ENCODE measurements at places on chromosomes 16 and 17.

DNA sequence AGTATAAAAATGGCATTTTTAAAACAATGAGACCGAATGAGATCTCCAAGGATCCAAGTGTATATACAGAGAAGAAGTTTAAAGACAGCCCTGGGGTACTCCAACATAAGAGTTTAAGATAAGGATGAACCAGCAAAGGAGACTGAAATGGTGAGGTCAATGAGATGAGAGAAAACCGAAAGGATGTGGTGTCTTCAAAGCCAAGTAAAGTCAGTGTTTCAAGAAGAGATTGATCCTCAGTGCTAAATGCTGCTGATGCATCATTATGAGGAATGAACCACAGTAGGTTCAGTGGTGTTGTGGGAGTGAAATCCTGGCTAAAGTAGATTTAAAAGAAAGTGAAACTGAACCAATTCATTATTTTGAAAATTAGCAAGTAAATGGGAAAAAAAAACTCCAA, 38.1 kb upstream of the NLK start:
- DNase-seq, result no peak

- DNase-seq, result no peak
Observed at GRCh38 chr17:77654850-77655249, 303.7 kb upstream of the TNRC6C start.

- DNase-seq, result no peak
Observed at GRCh38 chr17:59047616-59048015, 59.1 kb downstream of the TRIM37 start.

DNA sequence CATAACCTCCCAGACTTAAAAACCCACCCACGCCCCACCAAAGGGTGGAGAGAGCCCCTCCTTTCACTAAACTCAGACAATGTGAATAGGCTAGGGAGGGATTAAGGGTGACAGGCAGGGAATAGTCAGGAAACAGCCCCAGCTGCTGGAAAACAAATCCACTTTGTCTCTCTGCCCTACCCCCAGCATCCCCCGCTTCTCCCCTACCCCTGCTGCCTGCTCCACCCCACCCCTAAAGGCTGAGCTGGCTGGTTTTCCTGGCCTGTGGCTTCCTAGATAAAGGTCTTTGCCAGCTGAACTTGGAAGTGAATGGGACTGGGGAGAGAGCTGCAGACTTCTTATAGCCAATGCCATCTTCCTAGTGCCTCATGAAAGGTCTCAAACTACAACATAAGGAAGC, 15.0 kb downstream of the CAVIN1 start:
- DNase-seq, result no peak

DNA sequence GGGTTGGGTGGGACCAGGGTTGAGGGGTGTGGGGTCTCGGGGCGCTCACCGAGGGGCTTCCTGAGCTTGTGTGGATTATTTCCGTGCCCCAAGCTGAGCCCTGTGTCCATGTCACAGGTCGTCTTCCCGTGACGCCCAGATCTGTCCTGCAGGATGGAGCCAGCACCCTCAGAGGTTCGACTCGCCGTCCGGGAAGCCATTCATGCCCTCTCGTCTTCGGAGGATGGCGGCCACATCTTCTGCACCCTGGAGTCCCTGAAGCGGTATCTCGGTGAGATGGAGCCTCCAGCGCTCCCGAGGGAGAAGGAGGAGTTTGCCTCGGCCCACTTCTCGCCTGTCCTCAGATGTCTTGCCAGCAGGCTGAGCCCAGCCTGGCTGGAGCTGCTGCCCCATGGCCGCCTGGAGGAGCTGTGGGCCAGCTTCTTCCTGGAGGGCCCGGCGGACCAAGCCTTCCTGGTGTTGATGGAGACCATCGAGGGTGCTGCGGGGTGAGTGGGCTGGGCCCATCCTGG, 1.0 kb downstream of the TELO2 start:
- no peak for DNase-seq

- no peak for DNase-seq
Observed at GRCh38 chr17:67531291-67531690, 154.2 kb downstream of the PITPNC1 start.

GRCh38 chr17:80281516-80281915, 20.9 kb downstream of the RNF213 start:
- no peak for DNase-seq

GRCh38 chr17:7552621-7553051, 3.8 kb downstream of the TNFSF12 start:
- no peak for DNase-seq

DNA sequence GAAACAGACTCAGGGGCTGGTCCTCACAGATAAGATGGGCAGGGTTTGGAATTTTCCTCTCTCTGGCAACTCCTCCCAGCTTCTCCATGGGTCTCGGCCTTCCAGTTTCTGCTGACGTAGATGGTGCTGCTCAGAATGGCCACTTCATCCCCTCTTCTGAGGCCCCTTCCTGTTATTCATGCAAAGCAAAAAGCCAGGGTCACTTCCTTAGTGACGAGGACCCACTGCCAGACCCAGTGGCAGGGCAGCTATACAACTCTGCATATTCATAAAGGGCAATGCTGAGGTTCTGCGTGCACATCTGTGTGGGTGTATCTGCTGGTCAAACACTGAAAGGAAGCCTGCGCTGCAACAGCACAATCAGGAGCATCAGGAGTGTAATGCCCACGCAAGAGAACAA, 108.8 kb downstream of the WSCD1 start:
- no peak for DNase-seq

DNA sequence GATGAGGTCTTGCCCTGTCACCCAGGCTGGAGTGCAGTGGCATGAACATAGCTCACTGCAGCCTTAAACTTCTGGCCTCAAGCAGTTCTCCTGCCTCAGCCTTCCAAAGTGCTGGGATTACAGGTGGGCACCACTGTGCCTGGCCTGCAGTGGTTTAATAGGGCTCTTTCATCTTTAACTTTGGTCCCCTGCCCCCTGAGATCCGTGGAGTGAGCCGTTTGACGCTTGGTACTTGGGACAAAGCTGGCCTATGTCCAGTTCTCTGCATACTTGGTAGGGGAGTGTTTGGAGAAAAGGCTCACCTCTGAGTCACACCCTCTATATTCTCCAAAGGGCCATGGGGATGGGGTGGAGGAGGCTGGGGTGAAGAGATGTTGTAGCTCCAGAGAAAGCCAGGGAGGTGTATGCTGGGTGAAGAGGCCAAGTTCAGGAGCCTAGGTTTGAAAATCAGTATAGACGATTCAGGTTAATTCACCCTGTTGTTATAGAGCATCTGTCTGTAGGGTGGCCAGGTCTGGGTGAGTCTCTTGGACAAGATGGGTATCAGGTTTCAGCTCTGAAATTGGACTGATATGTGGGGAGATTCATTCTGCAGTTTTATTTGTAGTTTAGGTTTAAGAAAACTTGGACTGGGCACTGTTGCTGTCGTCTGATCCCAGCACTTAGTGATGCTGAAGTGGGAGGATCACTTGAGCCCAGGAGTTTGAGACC, 17.6 kb downstream of the ABCC1 start:
- no peak for DNase-seq

GRCh38 chr17:67594115-67594880, 123.4 kb upstream of the NOL11 start:
- no peak for DNase-seq

DNA sequence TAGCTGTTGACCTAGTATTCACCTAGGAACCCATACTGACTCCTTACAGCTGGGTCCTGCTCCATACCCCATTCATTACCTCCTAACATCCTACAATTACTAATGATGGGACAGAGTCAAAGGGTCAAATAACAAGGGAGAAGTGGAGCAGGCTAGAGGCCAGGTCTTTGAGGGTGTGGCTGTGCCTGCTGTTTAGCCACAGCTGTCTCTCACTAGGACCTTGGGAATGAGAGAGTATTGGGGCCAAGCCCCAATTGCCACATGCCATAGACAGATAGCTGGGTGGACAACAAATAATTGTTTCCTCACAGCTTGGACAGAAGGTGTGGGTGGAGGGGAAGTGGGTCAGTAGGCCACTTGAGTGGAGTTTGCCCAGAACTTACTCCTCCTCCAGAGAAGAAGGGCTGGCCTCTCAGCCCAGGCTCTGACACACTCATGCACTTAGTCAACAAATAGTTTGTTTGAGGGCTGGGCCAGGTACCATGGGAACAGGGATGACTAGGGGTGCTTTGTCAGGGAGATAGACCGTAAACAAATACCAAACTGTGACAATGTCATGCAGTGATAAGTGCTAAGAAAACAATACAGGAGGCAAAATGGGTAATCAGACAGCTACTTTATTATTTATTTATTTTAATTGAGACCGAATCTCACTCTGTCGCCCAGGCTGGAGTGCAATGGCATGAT, 10.2 kb upstream of the CENPT start:
- DNase-seq, result no peak

DNA sequence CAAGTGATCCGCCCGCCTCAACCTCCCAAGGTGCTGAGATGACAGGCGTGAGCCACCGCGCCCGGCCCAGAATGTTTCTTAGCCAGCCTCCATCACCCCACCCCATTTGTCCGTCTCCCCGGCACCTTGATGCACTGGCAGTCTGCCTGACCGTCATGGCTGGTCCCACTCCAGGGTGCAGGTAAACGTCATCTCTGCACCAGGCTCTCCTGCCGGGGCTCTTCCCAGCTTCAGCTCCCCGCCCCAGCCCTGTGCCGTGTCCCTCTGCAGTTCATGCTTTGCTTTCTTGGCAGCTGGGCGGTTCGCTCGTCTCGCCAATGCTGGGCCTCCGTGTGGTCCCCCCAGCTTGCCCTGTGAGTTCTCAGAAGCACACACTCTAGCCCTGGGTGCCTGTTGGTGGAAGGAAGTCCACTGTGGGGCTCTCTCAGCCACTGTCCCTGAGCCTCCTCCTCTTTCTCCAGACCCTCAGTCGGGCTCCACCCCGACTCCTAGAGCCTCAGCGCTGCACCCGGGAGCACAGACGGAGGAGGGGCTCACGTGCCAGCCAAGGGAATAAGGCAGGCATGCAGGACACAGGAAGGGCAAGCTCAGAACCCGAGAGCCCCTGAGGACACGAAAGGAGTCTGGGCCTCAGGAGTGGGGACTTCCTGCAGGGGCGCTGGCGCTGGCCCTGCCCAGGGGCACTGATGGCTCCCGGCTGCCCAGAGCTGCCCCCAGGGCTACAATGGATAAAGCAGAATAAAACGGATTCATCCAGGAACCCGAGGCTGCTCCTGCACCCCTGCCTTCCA, 12.0 kb downstream of the HS3ST6 start:
- no peak for DNase-seq

GRCh38 chr17:72605543-72605942, 484.7 kb downstream of the SOX9 start:
- DNase-seq, result no peak

GRCh38 chr17:74514632-74515334, 16.5 kb downstream of the CD300LB start:
- DNase-seq, result peak; percentile 17

GRCh38 chr16:35305476-35305875, 1846.1 kb downstream of the TP53TG3F start:
- DNase-seq, result no peak

- DNase-seq, result no peak
Observed at GRCh38 chr17:6162892-6163291, 92.7 kb downstream of the WSCD1 start.

DNA sequence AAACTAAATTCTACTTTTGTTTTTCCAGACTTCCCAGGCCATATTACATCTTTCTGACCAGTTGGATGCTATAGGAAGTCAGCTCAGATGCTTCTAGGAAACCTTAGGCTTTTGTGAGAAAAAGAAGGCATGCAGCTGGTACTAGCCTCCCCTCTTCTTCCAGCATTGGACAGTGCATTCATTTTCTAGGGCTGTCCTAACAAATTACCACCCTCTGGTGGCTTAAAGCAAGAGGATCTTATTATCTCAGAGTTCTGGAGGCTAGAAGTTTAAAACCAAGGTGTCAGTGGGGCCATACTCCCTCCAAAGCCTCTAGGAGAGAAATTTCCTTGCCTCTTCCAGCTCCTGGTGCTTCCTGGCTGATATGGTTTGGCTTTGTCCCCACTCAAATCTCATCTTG, 467.8 kb downstream of the SLC39A11 start:
- DNase-seq, result no peak

All from stimulated activated CD4-positive, alpha-beta T cell treated with anti-CD3 and anti-CD28 coated beads, Interleukin-12 subunit alpha, Interleukin-12 subunit beta, amount 100 ng/mL, for 24 hours (primary cell).